Stimulated activated CD4-positive, alpha-beta T cell treated with anti-CD3 and anti-CD28 coated beads, TNF-alpha, amount 100 ng/mL, for 48 hours (primary cell): ENCODE measurements at places on chromosomes 7 and 10.

DNA sequence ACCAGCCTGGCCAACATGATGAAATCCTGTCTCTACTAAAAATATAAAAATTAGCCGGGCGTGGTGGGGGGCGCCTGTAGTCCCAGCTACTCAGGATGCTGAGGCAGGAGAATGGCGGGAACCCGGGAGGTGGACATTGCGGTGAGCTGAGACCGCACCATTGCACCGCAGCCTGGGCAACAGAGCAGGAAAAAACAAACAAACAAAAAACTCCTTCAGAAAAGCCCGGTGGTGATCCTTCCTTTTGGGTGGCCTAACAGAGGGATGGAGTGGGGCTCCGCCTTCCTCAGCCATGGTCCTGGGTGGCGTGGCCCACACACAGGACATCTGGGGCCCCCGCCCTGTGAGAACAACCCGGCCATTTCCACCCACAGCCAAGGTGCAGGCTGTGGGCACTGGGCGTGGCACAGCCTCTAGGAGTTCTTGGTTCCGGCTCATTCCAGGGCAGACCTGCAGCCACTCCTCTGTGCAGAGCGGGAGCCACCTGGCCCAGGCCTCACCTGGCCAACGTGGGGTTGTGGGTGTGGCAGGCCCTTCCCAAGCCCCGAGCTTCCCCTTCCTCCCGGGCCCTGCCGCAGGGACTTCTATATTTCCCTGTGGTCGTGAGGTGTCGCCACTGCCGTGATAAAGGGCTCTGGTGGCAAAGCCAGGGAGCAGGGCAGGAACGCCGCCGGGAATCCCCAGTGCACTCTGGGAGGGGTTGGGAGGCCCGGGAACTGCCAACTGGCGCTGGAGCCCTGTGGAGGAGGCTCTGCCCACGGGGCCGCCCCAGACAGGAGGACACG, 37.6 kb downstream of the GET4 start:
- DNase-seq: no peak

GRCh38 chr7:21104124-21104500, 317.4 kb upstream of the SP8 start:
- no peak for DNase-seq

GRCh38 chr7:44956157-44956766, 22.6 kb downstream of the MYO1G start:
- DNase-seq: no peak

DNA sequence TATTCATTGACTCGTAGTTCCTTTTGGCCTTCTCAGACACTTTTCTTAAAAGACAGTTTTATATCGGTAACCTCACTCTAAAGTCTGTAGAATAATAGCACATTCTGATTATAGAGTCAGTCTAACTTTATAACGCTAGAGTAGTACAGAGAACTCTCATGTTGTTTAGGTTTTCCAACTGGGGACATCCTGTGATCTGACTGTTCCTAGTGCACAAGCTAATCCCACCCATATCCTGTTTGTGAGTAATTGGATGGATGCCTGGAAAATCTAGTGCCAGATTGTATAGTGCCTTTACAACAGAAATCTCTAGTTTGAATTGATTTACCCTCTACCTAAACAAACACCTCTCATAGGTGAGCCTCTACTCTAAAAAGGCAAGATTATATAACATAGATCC, 107.4 kb downstream of the ZEB1 start:
- DNase-seq: no peak

DNA sequence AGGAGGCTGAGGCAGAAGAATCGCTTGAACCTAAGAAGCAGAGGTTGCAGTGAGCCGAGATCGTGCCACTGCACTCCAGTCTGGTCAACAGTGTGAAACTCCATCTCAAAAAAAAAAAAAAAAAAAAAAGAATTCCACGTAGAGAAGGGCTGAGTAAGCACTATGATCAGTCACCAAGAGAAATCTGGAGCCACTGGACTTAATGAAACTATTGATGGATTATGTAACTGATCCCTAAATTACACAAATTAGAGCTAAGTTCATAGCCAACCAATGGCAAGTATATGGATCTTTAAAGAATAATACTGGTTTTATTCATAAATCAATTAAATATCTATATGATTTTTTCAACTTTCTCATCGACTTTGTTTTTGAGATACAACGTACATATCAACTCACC, 72.2 kb upstream of the ABLIM1 start:
- no peak for DNase-seq
